GM18507 (cell line): ENCODE measurements at places on chromosomes 5 and 9.

GRCh38 chr9:130731355-130731754 lies 37.8 kb downstream of the EXOSC2 start:
- DNase-seq, result no peak

- no peak for DNase-seq
These were observed 24.2 kb downstream of the ABO start for GRCh38 chr9:133250741-133251170.

- DNase-seq, result no peak
These were observed 36.7 kb downstream of the MRPS27 start for GRCh38 chr5:72283358-72283757.

DNA sequence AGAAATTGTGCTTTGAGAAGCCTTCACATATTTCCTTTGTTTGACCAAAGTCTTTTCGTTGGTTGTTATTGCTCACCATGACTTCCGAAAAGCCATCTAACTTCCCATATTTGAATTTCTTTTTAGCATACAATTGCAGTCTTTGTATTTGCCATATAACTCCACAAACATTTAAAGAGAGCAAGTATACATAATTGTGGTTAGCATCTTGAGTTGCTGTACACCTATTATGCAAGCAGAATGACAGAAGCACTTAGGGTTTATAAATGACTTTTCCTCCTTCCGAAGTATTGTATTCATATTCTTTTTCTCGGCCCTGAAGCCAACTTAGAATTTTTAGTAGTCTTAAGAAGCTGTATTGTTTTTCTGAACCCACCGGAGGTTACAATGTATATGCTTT lies 250.4 kb downstream of the RFK start:
- DNase-seq, result no peak

GRCh38 chr5:141814064-141814964 lies 63.9 kb downstream of the PCDH1 start:
- peak; percentile 26 for DNase-seq

GRCh38 chr5:310941-311434 lies 10.5 kb upstream of the AHRR start:
- DNase-seq, result no peak

- no peak for DNase-seq
These were observed 81.3 kb upstream of the PRR16 start for GRCh38 chr5:120382833-120383232.

DNA sequence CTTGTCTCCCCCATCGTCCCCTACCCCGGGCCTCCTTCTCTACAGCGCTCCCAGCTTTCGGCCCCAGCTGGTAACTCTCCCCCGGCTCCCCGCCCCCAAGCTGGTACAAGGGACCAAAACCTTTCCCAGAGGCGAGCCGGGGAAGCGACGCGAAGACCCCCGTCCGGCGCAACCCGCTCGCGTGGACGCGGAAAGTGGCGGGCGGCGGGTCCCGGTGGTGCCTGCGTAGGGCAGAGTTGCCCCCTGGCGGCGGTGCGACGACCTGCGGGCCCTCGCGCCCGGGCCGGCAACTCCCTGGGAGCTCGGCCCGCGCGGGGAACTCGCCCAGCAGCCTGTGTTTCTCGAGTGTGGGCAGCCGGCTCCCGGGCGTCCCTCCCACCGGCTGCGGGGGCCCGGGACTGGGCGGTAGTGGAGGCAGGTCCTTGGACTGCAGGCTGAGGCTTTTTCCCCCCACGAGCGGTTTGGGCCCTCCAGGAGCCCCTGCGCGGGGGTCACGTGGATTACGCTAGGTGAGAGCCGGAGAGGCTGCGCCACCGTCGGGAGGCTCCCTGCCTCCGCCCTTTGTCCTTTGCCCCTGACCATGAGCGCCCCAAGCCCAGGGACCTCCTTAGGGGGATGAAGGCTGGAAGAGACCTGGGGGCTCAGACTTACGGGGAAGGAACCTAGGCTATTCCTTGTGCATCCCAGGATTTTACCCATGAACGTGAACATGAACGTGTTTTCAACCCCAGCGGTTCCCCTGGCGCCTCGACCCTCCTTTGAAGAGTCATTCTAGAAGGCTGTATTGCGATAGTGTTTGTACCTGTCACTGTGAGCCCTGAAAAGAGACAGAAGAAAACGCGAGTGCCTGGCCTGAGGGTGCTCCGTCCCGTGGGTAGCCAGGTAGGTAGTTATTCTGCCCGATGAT lies 2.9 kb upstream of the FOXD1 start:
- DNase-seq, result no peak

- no peak for DNase-seq
These were observed 4.0 kb upstream of the CLPTM1L start for GRCh38 chr5:1348986-1349245.

- DNase-seq, result no peak
These were observed 364.7 kb upstream of the CD180 start for GRCh38 chr5:67561151-67561932.

GRCh38 chr5:53355316-53355715 lies 125.1 kb upstream of the FST start:
- DNase-seq, result no peak

- DNase-seq, result no peak
These were observed 628.8 kb upstream of the RGMB start for GRCh38 chr5:98144710-98145109.

- no peak for DNase-seq
These were observed 127.8 kb downstream of the GABBR2 start for GRCh38 chr9:98580956-98581355.

DNA sequence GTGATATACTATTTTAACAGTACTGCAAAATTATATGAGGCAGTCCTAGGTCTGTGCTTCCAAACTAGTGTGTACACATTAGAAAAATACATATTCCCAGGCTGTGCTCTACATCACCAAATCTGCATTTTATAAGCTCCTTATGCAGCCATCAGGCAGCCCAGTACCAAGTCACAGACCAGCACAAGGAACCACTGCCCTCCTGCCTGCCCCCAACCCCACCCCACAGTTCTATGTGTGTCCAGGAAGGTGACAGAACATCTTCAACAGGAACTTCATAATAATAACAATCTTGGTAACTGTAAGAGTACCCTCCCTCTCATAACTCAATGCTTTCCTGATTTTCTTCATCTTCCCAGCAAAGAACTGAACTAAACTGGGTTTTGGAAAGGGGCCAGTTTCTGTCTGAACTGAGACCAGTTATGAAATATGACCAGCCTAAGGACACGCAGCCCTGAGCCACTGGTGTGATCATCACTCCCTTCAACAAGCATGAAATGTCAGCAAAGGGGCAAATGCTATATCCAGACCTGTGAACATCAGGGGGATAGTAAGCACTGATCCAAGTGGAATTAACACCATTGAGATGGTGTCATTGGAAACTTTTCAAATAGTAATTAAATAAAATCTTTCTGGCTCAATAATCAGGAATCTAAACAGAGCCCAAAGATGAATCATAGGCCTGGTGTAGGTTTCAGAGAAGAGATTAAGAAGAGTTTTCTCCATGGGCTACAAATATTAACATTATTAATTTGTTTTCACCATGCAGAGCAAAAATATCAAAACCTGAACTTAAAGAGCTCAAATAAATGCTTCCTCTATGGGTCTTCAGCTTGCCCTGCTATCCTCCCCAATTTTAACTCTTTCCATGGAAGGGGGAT lies 82.1 kb downstream of the DPYSL3 start:
- DNase-seq, result no peak

- no peak for DNase-seq
These were observed 100.7 kb upstream of the SPRY4 start for GRCh38 chr5:142425286-142426065.

DNA sequence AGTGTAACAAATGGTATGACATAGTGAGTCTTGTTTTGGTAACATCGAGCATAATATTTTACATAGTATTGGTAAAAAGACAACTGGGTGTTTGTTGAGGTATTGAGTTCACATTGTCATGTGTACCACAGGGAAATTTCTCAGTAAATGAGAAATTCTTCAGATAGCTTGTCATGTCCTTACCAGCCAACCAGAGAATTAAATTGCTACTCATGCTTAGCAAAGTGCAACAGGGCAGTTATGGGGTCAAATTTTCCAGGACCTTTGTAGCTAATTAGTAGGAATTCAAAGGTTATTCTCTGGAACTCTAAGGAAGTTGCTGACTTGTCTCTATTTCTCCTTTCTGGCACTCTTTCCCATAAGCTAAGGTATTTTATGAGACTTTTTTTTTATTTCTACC lies 595.7 kb downstream of the EFNA5 start:
- DNase-seq, result no peak

- DNase-seq, result no peak
These were observed 267.6 kb downstream of the SPOCK1 start for GRCh38 chr5:137231540-137231939.

DNA sequence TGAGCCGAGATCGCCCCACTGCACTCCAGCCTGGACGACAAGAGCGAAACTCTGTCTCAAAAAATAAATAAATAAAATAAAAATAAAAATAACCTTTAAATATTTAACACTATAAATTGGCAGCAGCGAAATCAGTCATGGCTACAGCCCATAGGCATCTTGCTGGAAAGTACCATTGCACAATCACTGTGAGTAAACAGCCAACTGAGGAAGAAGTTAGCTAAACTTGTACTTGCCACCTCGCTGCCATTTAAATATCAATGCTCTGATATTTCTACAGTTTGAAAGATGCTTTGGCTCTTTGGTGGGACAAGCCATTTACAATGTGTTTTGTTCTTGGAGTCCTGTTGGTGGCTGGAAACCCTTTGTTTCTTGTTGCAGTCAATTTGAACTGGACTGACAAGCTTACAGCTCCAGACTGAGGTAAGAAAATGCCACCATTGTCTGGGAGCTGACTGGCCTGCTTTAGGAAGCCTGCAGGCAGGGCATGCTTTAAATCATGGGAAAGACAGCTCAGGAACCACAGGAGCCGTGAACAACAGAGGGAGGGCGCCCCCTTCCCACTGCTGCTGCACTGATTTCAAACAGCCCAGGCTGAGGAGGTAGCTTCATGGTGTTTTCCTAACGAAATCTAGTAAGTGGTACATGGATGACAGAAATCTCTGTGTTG lies 322.8 kb upstream of the RFX3 start:
- DNase-seq, result no peak

- DNase-seq, result no peak
These were observed 539.9 kb downstream of the ZNF608 start for GRCh38 chr5:124206540-124206939.

GRCh38 chr9:37975639-37976038 lies 71.7 kb upstream of the SLC25A51 start:
- DNase-seq, result no peak

DNA sequence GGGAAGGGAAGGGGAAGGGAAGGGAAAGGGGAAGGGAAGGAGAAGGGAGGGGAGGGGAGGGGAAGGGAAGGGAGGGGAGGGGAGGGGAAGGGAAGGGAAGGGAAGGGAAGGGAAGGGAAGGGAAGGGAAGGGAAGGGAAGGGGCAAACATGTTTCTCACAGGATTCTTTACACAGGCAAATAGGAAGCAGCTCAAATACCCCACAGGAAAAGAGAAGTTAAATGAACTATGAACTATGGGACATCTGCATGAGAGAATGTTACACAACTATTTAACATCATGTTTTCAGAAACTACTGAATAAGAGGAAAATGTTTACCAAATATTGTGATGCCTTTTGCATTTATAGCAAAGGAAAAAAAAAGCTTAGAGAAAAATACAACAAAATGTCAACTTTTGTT lies 125.4 kb upstream of the SLC30A5 start:
- DNase-seq, result no peak

GRCh38 chr5:143652108-143652700 lies 159.8 kb upstream of the HMHB1 start:
- no peak for DNase-seq

- no peak for DNase-seq
These were observed 91.9 kb downstream of the FEM1C start for GRCh38 chr5:115452536-115453235.

GRCh38 chr5:138793575-138793974 lies 40.4 kb downstream of the CTNNA1 start:
- DNase-seq, result no peak

DNA sequence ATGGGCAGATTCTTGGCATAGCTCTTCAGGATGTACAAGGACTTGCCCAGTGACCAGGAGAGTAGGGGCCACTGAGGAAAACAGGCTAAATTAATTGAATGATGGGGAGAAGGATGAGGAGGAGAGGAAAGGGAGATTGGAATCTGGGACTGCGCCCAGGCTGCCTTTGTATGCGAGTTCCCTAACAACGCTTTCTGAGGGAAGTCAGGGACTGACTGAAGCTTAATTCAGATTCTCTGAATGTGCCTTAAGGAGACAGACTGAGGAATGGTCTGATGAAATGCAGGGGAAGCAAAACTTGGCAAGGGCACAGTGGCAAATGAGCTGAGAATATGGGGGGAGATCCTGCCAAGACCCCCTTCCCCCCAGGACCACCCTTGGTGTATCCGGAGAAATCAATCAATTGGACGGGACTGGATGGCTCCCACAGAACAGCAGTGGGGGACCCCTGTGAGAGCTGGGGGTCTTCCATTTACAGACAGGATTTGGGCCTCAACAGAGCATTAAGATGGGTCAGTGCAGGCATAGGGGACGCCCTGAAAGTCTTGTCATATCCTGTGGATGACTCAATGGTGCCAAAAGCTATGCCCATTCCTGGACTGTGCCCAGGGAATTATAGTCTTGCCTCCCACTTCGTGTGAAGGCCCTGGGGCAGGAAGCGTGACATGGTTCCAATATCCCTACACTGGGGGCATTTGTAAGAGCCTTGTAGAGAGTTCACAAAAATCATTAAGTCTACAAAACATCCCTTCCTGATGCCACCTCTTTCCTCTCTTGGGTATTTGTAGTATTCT lies 215.5 kb upstream of the TNC start:
- no peak for DNase-seq

DNA sequence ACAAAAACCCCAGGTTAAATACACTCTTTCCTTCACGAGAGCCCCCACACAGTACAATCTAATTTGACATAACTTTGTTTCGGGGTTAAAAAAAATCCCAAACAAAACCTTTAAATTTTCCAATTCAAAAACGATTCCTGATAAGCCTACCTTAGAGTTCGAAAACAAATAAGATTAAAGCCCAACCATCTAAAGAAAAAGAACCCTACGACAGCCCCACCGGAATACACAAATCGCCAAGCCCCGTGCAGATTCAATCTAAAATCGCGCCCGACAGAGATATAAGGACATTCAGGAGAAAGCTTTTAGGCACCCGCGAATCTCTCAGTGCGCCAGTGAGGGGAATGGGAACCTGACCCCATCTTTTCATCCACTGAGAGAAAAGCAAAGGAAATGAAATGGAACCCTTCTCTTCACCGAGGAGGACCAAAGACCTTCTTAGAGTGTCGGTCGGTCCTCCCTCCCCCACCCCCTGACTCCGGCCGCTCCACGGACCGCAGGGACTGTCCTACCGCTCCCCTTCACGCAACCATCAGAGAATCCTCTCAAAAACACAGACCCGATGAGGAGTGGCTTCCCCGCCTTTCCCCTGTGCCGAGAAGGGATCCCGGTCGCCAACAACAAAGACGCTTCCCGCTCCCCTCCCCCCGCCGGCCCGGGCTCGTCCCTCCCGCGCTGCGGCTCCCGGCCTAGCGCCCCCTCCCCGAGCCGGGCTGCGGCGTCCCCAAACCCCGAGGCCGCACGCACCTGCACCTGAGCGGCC lies 925 bp downstream of the ABHD17B start:
- no peak for DNase-seq
